ENCODE measurements at places on chromosomes 13 and 19.

DNA sequence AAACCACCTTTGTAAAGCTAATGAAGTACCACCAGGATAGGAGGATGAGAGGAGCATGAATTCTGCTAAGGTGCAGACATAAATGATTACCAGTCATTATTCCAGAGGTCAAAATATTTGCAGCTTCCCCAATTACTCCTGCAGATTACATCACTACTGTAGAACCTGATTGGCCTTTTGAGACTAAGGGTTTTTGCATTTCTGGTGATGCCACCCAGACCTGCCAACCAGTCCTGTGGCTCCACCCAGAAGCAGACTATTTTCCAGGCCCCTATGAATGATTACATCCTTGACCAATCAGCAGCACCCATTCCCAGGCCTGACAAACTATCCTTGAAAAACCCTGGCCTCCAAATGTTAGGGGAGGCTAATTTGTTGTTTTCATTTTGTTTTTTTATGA lies 11.2 kb upstream of the KCNC3 start:
- DNase-seq: no peak

GRCh38 chr19:50728084-50728737 lies 5.0 kb downstream of the CLEC11A start:
- no peak for DNase-seq

- DNase-seq: no peak
Observed at GRCh38 chr19:4980067-4980466, 11.2 kb downstream of the KDM4B start.

DNA sequence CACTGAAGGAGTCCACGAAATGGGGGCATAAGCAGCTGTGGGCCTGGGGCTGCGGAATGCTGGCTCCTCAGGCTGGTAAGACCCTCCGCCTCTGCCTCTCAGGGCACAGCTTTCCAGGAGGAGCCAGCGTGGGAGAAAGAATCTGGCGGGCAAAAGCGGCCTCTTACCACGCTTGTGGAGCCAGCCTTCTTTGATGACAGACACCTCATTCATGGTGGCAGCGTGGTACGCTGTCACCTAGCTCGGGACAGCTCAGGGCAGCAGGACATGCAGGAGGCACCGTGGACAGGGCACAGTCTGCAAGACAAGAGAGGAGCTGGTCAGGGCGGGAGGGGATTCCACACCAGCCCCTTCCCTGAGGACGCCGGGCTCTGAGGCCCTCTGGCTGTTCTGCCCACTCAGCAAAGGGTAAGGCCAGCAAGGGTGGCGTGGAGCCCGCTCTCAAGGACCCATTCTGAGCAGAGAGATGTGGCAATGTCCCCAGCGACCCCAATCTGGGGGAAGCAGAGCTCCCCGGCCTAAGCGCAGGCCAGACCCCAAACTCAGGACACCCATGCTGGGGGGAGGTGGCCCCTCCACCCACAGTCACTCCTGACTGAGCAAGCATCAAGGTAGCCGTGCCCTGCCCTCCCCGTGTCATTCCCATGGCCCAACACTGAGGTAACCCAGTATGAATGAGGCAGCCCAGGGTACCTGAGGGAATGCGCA lies 19.9 kb downstream of the AKT2 start:
- no peak for DNase-seq

- no peak for DNase-seq
Observed at GRCh38 chr13:23842406-23842805, 46.8 kb downstream of the MIPEP start.

DNA sequence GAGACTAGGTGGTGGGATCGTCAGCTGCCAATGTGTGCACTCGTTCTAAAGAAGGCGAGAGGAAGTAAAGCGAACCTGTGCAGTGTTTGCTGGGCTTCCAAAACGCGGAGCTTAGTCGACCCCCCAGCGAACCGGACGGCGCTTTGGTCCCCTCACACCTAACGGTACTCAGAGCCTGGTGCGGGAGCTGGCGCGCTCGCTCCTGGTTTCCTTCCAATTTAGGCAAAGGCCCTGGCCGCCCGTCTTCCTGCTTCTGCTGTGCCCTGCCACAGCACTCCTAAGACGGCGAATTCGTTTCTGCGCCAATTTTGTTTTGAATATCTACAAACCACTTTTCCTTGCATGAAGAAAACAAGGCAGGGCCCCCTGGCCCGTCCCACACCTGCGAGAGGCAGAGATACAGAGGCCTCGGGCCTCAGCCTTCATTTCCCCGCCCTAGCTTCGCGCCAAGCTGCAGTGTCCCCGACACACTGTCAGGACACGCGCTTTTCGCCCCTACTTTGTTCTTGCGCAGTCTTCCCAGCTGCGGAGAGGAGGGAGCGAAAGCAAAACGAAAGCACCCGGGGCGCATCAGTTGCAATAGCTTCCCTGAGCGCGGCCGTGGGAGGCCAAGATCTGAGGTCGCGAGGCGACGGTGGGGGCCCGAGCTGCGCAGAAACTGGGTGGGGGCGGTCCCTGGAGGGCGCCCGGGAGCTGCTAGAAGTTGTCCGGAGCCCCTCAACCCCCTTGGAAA lies 111.9 kb downstream of the KCNRG start:
- no peak for DNase-seq

- no peak for DNase-seq
Observed at GRCh38 chr13:48175185-48175584, 57.8 kb upstream of the ITM2B start.

GRCh38 chr19:7989071-7989575 lies 16.3 kb downstream of the ELAVL1 start:
- DNase-seq: no peak

- no peak for DNase-seq
Observed at GRCh38 chr13:98947925-98948324, 29.9 kb downstream of the DOCK9 start.

DNA sequence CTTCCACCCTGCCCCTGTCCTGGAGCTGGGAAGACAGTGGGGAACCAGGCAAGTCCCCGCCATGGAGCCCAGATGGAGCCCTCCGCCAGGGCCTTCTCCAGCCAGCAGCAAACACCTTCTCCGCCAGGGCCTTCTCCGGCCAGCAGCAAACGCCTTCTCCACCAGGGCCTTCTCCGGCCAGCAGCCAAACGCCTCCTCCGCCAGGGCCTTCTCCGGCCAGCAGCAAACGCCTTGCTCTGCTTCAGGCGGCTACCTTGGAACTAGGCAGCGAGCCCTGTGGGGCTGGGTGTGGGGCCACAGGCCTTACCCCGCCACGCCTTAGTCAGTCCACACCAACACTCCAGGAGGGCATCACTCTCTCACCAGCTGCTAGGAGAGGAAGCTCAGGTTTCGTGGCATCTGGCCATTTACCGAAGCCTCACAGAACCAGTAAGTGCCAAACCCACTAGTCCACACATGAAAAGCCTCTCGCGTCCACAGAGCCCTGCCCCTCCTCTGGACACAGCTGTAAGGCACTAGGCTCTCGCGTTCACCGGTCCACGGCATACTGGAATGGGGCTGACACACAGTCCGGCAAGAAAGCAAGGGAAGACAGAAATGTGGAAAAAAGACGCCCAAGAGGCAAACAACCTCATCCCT lies 41.0 kb downstream of the MLLT1 start:
- DNase-seq: no peak

GRCh38 chr19:46637224-46637623 lies 1.2 kb upstream of the GNG8 start:
- DNase-seq: no peak

DNA sequence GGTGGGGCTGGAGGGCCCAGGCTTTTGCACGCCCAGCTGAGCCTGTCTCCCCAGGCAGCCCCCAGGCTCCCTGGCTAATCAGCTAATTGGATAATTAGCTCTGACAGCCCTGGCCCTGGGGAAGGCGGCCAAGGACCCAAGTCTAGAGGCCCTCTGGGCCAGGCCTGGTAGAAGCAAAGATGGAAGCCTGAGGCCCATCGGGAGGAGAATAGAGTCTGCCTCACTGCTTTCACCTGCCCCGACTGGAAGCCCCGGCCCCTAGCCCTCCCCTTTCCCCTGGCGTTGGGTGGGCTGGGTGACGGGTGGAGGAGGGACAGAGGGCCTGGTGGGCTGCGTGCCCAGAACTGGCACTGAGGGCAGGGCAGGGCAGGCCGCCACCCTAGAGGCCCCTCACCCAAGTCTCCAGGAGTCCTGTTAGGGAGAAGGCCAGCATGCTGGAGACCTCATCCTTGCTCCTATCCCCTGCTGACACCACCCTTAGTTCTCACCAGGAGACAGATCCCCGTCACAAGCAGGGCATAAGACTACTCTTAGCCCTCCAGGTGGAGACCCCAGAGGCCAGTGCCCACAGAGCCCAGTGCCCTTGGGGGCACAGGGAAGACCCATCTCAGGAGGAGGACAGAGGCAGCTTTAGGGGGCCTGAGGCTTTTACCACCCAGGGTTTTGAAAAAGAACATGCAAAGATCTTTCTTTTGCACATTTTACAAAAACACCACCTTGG lies 12.0 kb downstream of the LYL1 start:
- no peak for DNase-seq

GRCh38 chr13:88450515-88450914 lies 779.3 kb downstream of the SLITRK5 start:
- no peak for DNase-seq

- no peak for DNase-seq
Observed at GRCh38 chr19:50402544-50403301, 16.0 kb upstream of the SPIB start.

DNA sequence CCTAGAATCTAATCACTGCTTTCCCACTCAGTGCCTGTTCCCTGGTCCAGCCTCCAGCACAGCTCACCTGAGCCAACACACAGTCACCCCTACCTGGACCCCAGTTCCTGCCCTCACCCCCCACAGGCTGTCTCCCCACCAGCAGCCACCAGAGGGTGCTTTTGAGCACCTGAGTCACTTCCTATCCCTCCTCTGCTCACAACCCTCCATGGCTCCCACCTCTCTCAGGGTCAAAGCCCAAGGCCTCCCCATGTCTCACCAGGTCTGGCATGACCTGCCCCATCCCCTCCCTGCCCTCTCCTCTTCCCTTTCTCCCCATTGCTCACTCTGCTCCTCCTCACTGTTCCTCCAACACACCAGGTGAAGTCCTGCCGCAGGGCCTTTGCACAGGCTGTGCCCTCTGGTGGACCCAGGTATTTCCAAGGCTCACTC lies 7.1 kb upstream of the DPP9 start:
- no peak for DNase-seq

- DNase-seq: no peak
Observed at GRCh38 chr19:14059093-14059480, 2.8 kb downstream of the PALM3 start.

DNA sequence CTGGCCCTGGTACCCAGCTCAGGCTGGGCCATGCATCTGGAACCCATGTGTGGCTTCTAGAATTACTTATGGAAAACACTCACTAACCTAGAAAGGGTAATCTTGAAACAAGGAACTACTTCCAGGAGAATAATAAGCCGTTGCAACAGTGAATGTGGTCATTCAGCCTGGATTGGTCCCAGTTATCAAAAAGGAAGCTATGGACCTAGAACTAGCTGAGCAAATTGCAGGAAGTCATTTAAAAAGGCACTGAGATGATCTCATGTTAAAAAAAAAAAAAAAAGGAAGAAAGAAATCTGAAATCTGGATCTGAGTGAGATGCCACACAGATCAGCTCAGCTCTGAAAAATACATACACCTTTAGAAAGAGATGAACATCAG lies 59.6 kb downstream of the DCT start:
- DNase-seq: no peak

DNA sequence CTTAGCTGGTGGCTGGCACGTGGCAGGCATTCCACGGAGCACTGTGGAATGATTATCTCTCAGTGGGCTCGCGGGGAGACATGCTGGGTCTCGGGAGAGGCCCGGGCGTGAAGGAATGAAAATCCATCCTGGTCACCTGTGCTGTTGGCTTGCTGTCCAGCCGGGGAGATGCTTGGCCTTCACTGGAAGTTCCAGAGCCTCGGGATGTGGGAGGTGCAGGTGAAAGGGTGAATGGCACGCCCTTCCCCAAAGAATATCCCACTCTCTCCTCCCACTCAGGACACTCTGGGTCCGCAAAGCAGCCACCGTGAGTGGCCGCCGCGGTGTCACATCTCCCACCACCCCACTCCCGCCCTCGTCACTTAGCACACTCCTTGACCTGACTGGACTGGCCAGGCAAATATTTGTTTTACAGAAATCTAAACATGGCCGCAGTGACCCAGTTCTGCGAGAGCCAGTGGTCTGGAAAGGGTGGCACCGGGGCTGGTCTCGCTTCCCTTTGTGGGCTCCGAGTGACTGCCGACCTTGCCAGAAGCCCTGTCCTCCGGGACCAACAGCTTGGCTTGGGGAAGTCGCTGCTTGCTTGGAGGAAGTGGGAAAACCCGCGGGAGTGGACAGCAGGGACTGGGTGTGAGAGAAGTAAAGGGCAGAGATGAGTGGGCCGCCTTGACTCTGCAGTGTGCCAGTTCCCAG lies 8.0 kb downstream of the DPP9 start:
- DNase-seq: no peak

- no peak for DNase-seq
Observed at GRCh38 chr13:46229251-46229650, 17.5 kb downstream of the LRRC63 start.

DNA sequence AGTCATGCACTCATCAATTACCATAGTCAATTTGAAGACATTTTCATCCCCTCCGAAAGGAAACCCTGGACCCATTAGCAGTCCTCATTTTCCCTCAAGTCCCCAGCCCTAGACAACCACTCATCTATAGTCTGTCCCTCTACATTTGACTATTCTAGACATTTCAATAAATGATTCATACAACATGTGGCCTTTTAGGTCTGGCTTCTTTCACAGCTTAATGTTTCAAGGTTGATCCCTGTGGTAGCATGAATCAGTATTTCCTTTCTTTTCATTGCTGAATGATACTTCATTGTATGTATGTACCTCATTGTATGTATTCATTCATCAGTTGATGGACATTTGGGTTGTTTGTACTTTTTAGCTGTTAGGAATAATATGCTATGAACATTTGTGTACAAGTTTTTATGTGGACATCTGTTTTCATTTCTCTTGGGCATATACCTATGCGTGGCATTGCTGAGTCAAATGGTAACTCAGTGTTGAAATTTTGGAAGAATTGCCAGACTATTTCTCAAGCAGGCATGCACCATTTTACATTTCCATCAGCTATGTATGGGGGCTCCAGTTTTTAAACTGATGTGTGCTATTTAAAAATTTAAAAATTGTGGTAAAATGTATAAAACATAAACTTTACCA lies 18.4 kb downstream of the SPATA13 start:
- DNase-seq: no peak

DNA sequence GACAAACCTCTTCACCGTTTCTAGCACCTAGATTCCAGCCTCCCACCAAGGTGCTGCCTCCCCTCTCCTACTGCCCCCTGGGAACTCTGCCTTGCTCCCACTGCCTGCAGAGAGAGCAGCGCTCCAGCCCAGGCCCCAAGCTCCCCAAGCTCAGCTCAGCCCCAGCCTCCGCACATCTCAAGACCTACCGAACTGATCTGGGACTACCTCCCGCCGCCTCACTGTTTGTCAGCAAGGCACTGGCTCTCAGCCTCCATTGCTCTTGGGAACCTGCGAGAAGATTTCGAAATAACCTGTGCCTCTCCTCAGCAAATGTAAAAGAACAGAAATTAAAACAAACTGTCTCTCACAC lies 92.4 kb upstream of the GPR183 start:
- no peak for DNase-seq

GRCh38 chr19:21474671-21475181 lies 30.7 kb upstream of the ZNF429 start:
- DNase-seq: no peak

GRCh38 chr13:102141625-102142472 lies 260.0 kb downstream of the FGF14 start:
- no peak for DNase-seq
